Kidney epithelial cell (primary cell): ENCODE measurements at places on chromosomes 1 and 21. TPM values are rescaled to one million over a fixed set of nuclear protein-coding genes. Genes with fewer than 3 reads are reported as not detected.

- peak; percentile 65 for DNase-seq
Measured at GRCh38 chr1:211591980-211592493, 13.1 kb upstream of the SLC30A1 start.

PLEKHA6 gene
- 15.4 and 48.9 TPM in 2 replicates for total RNA-seq

ARTN gene
- total RNA-seq, result 3.9 and 4.7 TPM in 2 replicates

- DNase-seq, result no peak
Measured at GRCh38 chr1:150236614-150237100, 745 bp upstream of the ANP32E start.

DNA sequence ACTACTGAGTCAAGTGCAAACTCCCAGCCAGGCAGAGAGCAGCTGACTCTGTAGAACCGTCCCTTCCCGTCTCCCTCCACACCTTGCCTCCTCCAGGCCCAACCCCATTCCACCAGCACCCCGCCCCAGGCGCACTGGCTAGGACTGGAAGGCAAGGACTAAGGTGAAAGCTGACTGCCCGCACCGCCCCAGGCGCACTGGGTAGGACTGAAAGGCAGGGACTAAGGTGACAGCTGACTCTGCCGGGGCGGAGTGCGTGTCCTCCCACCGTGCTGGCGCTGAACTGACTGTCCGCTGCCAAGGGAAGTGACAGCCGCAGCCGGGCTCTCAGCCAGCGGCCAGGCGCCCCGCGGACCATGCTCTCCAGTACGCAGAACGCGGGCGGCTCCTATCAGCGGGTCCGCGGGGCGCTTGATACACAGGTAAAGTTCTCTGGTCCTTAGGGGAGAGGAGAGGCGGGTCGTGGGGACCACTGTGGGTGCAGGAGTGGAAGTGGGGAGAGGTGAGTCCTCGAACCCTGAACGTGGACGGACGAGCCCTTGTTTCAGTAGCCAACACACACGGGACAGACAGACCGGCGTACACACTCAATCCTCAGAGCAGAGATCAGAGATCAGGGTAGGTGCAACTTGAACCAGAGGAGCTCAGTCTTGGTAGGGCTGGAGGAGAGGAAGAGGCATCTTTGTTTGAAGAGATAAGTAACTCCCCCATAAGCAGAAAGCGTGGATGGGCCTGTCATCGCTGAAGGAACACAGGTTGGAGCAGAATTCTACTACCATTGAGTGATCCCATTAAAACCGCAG lies 58.0 kb downstream of the RBM11 start:
- no peak for DNase-seq

RHD gene
- total RNA-seq, result not detected in 2 replicates

OBSCN gene
- 13.5 and 20.9 TPM in 2 replicates for total RNA-seq

GRCh38 chr21:18661842-18662241 lies 258.3 kb upstream of the TMPRSS15 start:
- DNase-seq, result no peak

DNA sequence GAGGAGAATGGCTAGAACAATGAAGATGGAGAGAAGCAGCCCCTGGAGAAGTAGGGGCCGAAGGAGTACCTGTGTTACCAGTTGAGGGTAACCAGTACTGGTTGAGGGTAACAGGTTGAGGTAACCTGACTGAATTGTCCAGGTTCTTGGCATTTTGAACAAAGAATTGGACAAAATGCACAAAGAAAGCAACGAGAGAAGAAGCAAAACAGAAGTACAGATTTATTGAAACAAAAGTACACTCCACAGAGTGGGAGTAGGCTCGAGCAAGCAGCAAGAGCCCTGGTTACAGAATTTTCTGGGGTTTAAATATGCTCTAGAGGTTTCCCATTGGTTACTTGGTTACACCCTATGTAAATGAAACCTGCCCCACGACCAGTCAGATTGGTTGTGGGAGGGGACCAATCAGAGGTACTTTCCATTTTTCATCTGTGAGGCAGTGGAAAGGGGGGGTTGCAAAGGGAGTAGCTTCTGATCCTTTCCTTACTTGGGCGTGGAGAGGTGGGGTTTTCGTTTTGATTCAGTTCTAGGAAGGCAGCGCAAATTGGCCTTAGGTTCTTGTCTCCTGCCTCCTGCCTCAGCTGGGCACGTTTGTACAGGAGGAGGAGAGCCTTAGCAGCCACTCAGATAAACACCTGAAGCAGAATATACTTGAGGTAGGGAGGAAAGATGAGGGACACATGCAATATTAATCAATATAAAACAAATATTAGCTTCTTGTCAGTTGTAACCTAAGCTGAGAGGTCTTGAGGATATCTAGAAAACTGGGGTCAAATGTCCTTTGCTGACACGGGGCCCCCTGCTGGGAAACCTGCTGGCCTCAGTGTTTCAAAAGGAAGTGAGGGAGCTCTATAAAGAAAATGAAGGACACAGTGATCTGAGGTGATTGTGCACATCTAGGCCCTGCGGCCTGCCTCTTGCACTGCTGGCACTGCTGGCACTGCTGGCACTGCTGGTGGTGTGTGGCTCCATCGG lies 14.3 kb upstream of the LSM10 start:
- no peak for DNase-seq

DNA sequence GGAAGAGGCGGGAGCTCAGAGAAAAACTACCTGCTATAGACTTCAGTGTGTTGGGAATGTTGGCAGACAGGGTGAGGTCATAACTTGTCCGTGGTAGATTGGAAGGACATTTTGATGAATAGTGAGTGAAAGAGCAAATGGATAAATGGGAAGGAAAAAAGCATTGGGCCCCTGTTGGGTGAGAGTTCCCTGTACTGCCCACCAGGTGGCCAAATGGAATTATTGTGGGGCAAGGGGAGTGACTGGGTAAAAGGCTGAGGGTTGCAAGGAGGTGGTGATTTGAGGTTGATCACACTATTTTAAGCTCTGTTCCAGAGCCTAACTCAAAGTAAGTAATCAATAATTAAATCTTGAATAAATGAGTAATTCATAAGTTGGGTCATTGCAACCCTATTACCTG lies 60.4 kb downstream of the MRPS6 start:
- no peak for DNase-seq

KRTAP13-3 gene
- total RNA-seq, result not detected in 2 replicates

DNA sequence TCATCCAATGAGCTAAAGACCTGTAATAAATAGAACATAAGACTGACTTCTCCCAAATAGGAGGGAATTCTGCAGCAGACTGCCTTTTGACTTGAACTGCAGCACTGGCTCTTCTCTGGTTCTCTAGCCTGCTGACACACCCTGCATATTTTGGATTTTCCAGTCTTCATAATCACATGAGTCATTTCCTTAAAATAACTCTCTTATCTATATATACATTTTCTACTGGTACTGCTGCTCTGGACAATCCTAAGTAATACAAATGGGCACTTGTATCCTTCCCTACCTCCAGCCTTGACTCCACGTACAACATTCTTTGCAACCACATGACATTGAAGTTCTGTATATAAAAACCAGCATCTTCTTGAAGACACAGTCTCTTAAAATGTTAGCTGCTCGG lies 429.4 kb upstream of the TMPRSS15 start:
- peak; percentile 23 for DNase-seq

DNA sequence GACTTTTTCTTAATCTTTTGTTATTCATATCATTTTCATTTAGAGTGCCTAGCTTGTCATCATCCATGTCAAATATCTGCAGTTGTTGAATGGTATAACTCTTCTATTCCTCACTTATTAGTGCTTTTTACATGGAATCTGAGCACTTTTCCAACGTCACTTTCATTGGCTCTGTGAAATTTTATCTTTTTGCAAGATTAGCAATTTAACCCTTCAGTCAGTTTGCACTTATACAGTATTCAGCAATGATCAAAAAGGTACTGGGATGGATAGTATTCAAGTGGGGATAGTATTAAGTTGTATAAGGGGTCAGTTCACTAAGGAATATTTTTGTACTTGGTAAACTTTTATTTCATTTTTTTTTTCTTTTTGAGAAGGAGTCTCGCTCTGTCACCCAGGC lies 150.0 kb downstream of the RASAL2 start:
- no peak for DNase-seq

OR2T4 gene
- not detected in 2 replicates for total RNA-seq

CCT8 gene
- total RNA-seq, result 171 and 175 TPM in 2 replicates

GRCh38 chr1:115606305-115606704 lies 35.5 kb upstream of the VANGL1 start:
- no peak for DNase-seq

ETS2 gene
- total RNA-seq, result 40.7 and 41.2 TPM in 2 replicates

- DNase-seq, result no peak
Measured at GRCh38 chr1:160520999-160521398, 2.1 kb downstream of the SLAMF6 start.

DNA sequence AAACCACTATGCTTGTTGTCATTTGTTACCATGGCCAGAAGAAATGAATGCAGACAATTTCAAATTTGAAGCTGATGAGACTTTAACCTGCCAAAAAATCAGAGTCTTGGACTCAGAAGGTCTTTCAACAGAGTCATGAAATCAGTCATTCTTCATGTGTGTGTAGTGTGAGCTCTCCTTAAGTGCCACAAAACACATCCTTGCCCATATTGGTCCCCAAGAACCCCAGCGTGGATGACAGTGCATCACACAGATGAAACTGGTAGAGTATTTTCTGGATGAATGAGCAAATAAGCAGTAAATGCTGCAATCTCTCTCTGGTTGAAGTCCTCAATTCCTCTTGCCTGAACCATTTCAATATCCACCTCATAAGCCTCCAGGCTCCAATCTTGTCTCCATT lies 28.7 kb upstream of the ETS2 start:
- no peak for DNase-seq

SPRR2F gene
- not detected in 2 replicates for total RNA-seq

FAM131C gene
- 0.46 and 0.89 TPM in 2 replicates for total RNA-seq

GRCh38 chr1:160579216-160579701 lies at the start of gene CD84:
Gene CD84 (minus strand): TSS chr1:160579496. CDS start chr1:160579437, 59 bp downstream.
- no peak for DNase-seq

DNA sequence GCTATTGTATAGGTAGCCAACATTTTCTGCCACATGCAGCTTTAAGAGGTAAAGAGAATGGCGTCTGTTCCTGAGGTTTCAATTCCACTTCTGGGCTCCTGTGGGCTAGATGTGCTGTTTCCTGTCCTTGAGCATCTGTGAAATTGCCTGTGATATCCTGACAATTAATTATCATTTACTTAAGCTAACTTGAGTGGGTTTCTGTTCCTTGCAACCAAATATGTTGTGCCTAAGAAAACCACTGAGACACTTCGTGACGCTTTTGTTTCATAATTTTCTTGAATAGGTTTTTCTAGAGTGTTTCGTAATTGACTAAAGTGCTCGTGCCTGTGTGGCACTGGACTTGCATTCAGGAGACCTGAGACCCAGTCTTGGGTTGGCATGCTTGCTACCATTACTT lies 127.3 kb upstream of the POU3F1 start:
- no peak for DNase-seq

DNA sequence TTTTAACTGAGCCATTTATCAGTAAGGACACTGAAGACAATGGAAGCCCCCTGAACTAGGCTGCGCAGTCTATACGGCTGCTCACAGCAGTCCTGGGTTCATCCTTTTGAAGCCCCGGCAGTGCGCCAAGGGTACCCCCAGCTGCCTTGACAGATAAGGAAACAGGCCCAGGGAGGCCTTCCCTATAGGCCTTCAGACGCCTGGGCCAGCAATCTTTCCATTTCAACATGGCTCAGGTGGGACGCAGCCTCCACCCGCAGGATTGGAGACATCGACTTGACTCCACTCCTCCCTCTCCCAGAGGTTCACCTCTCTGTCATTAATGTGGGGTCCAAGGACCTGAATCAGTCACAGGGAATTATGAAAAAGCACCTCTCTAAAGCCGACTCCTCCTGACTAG lies 2.8 kb upstream of the LYPD8 start:
- DNase-seq, result no peak

DNA sequence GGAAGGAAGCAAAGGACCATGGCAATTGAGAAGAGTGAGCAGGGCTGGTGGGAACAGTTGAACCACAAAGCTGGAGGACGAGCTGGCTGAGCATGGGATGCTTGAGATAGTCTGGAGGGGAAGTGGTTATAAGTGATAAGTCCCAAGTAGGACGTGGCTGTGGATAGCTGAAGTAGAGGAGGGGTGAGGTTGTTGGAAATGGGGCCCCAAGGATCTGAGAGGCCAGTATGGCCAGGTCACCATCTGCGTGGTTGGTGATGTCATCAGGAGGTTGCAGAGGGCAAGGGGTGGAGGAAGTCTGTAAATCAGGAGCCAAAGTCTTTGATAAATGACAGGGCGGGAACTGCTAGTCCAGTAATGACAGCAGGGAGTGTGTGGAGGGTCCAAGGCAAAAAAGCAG lies 11.0 kb upstream of the REN start:
- DNase-seq, result no peak

- DNase-seq, result no peak
Measured at GRCh38 chr1:116434849-116435248, 61.8 kb downstream of the ATP1A1 start.

DNA sequence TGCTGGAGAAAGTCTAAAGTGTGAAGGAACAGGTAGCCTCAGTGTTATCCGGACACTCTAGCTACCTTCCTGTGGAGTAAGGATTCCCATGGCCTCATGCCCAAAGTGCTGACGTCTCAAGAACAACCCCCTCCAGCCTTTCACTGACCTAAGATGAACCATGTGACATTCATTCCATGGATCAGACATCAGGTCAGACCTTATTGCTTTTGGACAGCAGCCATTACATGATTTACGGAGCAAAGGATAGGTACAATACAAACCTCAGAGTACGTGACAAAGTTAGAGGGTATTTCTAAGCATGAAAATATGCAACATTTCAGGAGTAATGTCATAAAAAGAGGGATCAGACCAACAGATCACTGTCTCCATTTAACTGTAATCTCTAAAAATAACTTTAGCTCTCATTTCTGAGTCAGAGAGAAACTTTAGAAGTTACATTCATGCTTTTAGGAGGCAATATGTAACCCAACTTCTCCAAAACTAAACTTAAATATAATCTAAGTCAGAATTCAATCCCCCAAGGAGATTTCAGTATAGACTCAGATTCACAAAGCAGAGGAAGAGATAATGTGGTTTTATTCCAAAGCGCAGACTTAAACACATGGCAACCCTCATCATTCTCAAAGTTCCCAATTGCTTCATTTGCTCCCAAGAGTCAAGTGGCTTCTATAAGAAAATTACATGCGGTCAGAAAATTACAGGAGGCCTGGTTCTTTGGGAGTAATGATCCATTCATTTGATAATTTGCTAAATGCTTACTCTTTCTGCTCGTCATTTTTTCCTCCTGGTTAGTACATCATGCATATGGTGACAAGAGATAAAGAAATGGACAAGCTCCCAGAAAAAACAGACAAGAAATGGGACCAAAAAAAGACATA lies 280.4 kb downstream of the SETD4 start:
- peak; percentile 79 for DNase-seq

DNA sequence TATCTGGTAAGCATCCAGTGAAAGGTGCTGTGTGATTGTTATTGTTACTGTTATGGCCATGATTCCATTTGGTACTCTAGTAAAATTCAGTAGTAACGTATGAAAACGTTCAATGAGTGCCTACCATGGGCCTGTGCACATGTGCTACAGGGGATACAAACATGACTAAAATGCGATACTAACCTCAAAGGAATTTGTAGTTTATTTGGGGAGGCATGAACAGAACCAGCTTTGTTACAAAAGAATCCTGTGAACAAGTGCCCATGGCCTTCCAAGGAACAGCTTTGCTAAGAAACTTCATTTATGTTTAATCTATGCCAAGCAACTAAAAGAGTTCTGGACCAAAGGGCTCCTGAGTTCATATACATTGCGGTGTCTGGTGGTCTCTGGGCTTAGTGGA lies 28.7 kb downstream of the PTGFR start:
- DNase-seq, result no peak

GRCh38 chr1:166911624-166912023 lies 35.6 kb upstream of the TADA1 start:
- no peak for DNase-seq
